ENCODE measurements at places on chromosomes 6 and 20. TPM values are rescaled to one million over a fixed set of nuclear protein-coding genes. Genes with fewer than 3 reads are reported as not detected.

GRCh38 chr6:144360401-144360800 lies 75.3 kb downstream of the UTRN start:
- no peak overlapping the region for H3K27ac ChIP-seq
- H3K27me3 ChIP-seq, result no peaks in the 10 kb centered on the region
- no peak overlapping the region for H3K4me3 ChIP-seq

GRCh38 chr20:20364593-20365479 lies 3.1 kb upstream of the INSM1 start:
- no peak overlapping the region for H3K27ac ChIP-seq
- H3K4me3 ChIP-seq, result no peak overlapping the region
- H3K27me3 ChIP-seq, result peaks cover 68% of the 10 kb centered on the region
- H3K4me1 ChIP-seq, result peaks cover 28% of the 10 kb centered on the region
- peaks cover 3% of the 10 kb centered on the region for H3K36me3 ChIP-seq

DNA sequence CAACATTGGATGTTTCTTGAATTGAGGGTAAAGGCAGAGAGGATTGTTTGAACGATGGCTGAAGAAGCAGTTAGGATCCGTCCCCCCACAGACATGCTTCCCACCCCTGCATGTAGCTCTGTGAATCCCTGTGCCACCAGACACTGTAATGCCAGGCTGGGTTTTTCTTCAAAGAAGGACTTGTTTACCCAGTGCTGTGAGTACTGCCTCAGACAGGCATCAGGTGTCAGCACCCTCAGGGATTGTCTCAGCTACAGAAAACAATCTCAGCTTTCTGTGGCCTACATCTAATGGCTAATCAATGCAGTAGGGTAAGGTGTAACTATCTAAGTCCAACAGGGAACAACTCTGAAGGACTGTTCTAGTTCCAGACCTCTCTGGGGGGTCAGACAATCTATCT lies 853.0 kb upstream of the EPHA7 start:
- no peaks in the 10 kb centered on the region for H3K36me3 ChIP-seq
- H3K4me1 ChIP-seq, result no peaks in the 10 kb centered on the region
- H3K27me3 ChIP-seq, result no peaks in the 10 kb centered on the region

PSORS1C2 gene
- not detected for polyA plus RNA-seq

BMP2 gene
- not detected for polyA plus RNA-seq
